ENCODE measurements at places on chromosomes 12 and 14.

DNA sequence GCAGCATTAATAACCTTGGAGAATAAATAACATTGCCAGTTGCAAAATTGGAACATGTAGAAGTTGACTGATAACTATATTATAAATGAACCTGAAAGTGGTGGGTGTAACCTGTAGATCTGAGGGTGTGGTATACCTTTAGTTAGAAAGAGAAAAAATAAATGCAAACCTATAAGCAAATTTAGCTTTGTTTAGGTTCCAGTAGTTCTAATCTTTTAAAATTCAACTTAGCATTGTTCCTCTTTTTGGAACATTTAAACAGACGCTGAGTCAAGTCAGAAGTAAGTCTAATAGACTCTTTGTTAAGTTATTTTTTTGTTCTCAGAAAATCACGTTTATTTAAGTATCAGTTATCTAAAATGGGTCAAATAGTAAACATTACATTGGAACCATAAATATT, 120.0 kb downstream of the DNAI7 start:
- no peak for DNase-seq

- no peak for DNase-seq
These were observed 197.0 kb upstream of the PRICKLE1 start for GRCh38 chr12:42786400-42787148.

DNA sequence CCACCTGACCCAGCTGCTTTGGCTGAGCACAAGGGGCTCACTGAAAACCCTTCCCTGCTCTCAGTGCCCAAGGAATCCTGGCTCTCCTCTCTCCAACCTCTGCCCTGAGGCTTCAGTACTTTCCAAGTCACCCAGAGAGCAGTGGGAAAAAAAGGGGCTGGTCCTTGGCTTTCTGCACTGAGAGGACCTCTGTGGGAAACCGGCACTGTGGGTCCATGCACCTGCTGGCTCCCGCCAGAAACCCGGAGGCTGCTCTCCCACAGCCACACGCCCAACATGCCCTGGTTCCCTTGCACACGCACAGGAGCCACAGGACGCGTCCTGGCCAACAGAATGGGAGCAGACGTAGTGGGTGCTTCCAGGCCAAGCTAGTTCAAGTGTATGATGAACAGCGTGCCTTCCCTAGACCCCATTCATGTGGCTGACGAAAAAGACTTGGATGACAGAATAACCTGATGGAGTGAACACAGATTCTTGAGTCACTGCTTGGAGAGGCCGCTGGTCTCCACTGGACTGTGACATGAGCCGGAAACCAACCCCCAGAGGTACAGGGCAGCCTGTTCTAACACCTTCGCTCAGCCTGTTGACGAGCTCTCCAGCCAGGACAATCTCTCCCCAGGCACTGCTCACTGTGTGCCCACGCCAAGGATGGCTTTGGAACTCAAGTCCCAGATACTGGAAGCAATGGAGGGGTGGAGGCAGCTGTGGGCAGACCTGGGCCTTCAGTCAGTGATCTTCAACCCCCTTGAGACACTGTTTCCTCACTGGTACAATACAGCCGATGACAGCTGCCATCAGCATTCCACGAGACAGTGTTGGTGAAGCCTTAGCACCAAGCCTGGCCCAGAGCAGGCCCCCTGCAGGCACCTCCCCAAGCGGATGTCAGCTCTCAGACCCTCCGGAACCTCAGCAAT, 87.7 kb downstream of the ITPK1 start:
- no peak for DNase-seq

- no peak for DNase-seq
These were observed 112.2 kb upstream of the USP44 start for GRCh38 chr12:95663525-95663924.

GRCh38 chr12:120125792-120126634, 9.5 kb upstream of the RAB35 start:
- no peak for DNase-seq

- no peak for DNase-seq
These were observed 239.0 kb downstream of the ADAMTS20 start for GRCh38 chr12:43312991-43313505.

GRCh38 chr14:92404018-92404417, 81.1 kb downstream of the SLC24A4 start:
- no peak for DNase-seq

DNA sequence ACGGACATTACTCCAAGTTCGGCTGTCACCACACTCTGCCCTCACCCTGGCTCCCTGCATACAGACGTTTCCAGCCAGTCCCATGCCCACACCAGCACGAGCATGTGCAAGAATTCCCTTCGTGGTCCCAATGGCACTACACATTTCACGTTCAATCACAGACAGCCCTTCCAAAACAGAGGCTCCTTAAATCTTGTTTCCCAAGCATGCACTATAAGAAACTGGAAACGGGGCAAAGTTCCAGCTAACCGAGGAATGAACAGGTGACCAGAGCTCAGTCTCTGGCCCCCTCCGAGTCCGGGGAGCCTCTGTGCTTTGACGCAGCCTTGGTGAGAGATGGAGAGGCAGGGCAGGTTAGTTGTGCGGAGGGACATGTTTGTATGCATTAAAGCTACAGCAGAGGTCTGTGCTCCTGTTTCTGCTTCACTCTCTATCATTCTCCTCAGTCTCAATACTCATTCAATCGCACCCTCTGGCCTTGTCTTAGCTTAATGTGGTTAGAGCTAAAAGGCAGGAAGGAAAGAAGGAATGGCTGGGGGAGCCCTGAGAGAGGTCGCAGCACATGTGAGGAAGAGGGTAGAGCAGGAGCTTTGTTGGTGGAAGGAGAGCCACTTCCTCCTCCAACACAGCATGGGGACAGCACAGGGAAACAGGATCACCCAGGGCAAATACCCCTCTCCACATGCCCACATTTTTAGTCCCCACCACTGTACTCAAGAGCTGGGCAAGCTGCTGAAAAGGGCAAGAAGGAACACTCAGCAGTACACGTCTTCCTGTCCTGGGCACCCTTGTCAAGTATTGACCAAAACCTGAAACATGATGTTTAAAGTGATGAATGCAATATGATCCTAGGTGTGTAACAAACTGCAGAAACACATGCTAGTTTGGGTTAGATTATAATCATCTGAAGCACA, 12.2 kb upstream of the SELPLG start:
- DNase-seq = no peak

DNA sequence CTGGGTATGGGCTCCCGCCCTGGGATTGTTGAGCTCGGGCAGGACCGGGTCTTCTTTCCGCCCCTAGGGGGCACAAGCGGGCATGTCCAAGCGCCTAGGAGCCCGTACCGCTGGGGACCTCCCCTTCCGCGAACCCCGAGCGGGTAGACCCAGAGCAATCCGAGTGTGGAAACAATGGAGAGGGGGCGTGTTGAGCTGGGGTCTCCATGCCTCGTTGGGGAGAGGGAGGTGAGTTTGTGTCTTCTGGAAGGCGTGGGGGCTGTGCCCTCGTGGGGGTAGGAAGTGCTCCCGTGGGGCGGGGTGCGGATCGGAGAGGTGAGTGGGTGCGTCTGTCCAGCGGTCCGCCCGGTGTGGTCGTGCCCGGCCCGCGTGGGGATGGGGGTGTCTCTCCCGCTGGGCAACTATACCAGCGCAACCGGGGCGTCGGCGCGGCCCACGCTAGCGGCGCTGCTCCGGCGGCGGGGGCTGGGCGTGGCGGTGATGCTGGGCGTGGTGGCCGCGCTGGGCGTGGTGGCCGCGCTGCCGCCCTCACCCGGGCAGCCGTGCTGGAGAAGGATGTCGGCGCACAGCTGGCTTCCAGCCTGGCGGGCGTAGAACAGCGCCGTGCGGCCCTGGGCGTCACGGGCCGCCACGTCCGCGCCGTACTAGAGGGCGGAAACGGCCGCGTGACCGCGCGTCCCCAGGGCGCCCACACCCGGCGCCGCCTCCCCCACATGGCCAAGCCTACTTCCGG, 12.2 kb downstream of the AGAP2 start:
- no peak for DNase-seq

DNA sequence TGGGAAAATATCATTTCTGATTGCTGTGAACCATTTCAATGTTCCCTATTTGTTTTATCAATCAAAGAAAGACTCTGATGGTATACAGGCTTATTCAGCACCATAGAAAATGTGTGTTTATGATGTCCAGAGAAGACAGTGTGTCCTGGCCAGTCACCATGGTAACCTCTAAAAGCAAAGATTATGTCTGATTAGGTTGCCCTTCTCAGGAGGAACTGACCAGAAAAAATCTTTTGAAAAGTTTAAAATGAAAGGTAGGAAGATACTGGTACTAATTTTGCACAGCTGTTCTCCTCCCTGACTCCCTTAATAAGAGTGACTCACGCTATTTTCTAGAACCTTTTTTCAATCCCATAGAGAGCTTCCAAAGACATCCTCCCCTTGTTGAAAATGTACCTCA, 391.8 kb upstream of the DCN start:
- DNase-seq = no peak

GRCh38 chr14:54354968-54355641, 41.7 kb upstream of the CDKN3 start:
- DNase-seq = no peak

DNA sequence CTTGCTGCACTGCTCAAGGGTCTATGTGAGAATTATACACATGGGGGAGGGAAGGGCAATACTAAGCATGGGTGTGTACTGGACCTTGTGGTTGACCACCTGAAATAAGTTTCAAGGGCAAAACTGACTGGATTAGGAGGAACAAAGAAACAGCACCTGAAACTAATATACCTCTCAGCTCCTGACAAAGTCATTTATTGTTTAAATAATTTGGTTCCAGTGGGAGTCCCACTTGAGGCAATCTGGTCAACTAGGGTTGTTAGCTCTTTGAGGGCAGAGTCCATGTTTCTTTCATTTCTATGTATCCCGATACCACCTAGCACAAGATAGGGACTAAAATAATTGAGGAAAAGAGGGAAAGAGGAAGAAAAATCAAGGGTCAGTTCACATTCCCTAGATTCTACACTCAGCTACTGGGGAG, 45.5 kb downstream of the STXBP6 start:
- DNase-seq = no peak

DNA sequence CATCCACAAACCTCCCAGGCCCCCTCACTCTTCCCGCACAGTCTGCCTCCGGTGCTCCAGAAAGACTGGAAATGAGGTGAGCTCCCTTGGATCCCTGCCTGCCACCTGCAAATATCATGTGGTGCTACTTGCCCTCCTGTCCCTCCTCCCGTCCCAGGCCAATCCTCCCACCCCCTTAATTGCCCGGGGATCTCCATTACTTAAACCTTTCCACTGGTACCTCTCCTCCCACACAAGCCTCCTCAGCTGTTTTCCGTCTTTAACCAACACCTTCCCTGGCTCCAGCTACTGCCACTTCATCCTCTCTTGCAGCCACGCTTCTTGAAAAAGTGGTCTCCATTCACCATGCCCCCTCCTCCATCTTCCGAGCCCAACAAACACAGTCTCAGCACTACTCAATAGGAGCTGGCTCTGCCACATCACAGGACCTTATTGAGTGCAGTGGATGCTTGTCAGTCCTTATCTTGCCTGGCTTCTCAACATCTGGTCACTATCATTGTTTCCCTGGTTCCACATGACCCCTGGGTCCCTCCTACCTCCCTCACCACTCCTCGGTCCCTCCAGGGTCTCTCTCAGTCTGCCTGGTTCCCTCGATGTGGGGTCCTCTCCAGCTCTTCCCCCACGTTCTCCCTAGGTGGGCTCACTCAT, 11.5 kb downstream of the FAIM2 start:
- no peak for DNase-seq
